Stimulated activated CD8-positive, alpha-beta memory T cell treated with anti-CD3 and anti-CD28 coated beads, Interleukin-15, amount 100 ng/mL, for 4 hours (primary cell): ENCODE measurements at places on chromosomes 11 and 22.

GRCh38 chr11:101582236-101582988 is 1.4 kb downstream of the TRPC6 start:
- DNase-seq, result no peak

- DNase-seq, result no peak
Observed at GRCh38 chr11:102603091-102603490, 22.0 kb downstream of the MMP20 start.

DNA sequence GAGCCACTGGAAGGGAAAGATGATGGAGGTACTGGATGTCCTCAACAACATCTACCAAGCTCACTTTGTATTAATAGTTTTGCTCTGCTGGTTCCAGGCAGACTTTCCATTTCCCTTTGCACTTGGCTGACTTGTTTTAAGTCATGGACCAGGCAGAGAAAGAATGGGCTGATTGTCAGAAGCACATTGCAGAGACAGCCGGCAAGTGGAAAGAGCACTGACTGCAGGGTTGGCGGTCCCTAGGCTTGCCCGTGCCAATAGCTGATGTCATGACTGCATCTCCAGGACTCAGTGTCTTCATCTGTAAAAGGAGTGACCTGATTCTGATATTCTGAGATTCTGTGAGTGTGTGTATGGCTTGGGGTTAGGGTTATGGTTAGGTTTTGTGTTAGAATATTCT is 20.9 kb upstream of the NNMT start:
- DNase-seq, result no peak

DNA sequence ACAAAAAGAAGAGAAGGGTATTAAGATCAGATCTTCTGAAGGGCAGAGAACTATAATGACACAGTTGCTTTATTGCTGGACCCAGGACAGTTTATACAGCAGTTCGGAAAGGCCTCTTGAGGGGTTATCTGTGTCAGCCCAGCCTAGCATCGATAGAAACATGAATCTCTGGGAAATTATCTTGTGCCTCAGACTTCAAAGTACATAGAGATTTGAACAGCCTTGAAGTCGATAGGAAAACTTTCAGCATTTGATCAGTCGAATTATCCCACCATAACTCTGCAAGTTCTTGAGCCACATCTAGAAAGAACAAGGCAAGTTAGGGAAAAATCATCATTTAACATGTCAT is 2.5 kb upstream of the LMO2 start:
- no peak for DNase-seq

GRCh38 chr11:16979703-16980622 is 34.3 kb downstream of the PLEKHA7 start:
- DNase-seq, result no peak

DNA sequence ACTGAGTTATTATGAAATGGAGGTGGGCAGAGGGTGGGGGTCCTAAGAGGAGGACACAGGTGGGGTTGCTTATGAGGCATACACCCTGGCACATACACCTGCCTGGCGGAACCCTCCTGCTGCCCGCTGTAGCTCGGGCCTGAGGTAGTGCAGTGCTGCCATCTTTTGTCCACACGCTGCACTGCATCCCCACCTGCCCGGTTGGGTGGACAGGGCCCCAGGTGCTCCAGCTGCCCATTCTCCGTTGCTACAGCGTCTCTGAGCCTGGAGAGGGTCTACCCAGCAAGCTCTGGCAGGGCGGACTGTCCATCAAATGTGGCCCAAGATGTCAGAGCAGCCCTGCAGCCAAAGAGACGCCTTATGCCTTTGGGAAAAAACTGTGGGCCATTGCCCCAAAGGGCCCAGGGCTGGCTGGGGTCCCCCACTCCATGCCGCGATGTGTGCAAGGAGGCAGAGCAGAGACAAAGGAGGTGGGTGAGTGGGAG is 131.2 kb downstream of the BUD13 start:
- no peak for DNase-seq

GRCh38 chr11:76560219-76560618 is 110.3 kb downstream of the LRRC32 start:
- no peak for DNase-seq

DNA sequence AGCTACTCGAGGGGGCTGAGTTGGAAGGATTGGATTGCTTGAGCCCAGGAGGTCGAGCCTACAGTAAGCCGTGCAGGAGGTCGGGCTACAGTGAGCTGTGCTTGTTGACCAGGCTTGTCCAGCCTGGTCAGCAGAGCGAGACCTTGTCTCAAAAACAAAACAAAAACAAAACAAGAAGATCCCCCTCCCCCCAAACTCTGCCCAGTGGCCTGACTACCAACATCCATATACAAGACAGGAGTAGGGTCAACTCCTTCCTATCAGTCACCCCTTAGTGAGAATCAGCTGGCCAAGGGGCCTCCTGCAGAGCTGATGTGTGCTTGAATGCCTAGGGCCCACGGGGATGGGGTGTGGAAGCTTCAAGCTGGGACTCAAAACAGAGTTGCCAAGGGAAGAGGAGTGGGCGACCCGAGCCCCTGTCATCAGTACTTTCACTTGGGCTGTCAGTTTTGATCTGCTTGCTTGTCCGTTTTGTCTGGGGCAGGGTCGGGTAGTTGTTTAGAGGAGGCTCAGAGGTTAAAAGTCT is 942 bp upstream of the TSPAN18 start:
- no peak for DNase-seq
